ENCODE measurements at places on chromosomes 16 and 17.

DNA sequence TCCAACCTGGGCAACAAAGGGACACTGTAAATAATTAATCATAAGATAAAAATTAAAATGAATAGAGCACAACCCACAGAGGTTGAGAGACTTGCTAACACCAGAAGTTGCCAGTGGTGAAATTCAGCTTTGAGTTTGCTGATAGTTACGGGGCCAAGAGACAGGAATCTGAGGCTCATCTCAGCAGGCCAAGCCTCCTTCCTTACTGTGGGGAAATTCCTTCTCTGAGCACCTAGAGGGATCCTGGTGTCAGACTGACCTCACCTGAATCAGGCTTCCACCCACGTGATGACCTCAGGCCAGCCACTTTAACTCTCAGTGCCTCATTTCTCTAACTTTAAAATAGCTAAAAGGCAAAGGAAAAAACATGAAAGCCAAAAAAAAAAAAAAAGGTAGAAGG is 4.7 kb downstream of the ABAT start:
- no peak for DNase-seq

GRCh38 chr17:55750750-55751657 is at the start of gene PCTP:
Gene PCTP (plus strand): TSS chr17:55751051. CDS start chr17:55751104, 53 bp downstream.
- peak; percentile 86 for DNase-seq

DNA sequence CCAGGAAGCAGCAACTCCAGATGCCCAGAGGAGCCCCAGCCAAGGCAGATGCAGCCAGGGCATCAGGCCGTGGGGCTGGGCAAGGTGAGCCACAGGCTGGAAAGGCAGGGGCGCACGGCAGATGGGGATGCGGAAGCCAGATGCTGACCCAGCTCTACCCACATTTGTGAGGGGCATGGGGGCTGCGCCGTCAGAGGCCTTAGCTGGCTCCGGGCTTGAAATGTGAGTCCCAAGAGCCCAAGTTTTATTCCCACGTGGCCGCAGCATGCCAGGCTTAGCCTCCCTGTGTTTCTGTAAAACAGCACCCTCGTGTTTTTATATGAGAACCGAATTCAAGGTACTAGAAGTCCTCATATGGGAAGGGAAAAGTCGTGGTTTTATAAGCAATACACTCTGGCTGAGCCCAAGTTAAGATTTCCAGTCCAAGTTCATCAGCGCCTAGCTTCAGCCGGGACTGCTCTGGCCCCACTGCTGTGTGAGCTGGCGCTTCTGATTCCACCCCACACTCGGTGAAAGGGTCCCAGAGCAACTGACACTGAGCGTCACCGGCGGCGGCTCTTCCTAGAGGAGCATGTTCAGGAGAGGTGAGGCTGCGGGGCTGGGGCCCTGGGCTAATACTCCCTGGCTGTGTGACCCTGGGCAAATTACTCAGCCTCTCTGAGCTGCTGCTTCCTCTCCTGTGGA is 6.7 kb upstream of the C16orf95 start:
- no peak for DNase-seq

DNA sequence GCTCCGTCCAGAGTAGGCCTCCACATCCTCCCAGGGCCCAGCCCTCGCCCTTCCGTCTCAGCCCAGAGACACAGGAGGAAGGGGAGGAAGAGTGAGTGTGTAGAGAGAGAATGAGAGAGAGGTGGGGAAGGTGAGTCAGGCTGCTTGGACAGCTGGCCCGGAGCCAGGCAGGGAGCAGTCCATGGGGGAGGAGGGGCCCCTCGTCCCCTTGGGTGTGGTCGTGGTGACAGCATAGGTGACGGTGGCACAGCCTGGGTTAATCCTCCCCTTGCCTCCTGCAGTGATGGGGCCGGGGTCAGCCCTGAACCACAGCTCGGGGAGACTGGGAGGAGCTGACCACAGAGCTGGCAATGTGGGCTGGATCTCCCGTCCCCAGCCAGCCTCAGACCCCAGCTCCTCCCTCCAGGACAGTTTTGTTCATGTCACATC is 36.5 kb downstream of the FA2H start:
- DNase-seq: no peak

DNA sequence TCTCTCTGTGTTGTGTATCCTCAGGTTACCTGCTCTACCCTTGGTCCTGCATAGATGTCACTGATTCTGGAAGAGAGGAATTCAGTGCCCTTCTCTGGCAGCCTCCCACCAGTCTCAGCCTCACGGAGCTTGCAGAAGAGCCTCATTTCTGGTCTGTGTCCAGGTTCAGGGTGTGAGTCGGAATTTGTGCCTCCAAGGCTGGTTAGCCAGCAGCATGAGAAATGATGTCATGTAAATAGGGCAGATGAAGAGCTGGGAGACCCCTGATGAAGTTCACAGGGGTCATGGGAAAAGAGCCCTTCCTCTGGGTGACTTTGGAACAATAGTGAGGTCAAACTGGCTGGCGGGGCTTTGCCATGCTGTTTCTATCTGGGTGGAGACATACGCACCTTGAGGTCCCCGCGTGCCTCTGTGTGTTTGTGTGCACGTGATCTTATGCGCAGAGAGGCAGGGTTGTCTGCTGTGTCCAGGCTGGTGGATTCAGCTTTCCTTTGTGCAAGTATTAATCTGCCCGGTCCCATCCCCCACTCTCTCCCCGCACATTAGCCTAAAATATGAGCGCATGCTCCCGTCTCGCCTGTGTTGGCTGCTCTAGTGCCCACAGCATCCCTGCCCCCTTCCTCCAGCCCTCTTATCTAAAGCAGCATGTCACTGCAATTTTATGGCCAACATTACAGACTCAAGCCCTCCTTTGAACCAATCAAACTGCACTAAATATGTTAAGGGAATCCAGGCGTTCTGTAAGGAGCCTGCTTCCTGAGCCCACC is 256.3 kb upstream of the ZFHX3 start:
- no peak for DNase-seq

DNA sequence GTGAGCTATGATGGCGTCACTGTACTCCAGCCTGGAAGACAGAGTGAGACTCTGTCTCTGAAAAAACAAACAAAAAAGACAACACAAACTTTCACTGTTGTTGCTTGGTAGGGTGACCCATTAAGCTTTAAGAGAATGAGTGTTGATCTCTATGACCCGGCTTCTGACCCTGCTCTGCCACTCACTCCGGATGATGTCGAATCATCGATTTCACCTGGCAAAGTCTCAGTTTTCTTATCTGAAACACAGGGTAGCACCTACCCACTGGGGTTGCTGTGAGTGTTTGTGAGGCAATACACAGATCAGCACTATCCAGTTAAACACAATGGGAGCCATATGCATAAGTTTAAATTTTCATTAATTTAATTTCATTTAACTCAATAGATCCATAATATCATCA is 20.6 kb upstream of the IRF8 start:
- no peak for DNase-seq

GRCh38 chr17:49496867-49497147 is 1.7 kb downstream of the NGFR start:
- DNase-seq: no peak

DNA sequence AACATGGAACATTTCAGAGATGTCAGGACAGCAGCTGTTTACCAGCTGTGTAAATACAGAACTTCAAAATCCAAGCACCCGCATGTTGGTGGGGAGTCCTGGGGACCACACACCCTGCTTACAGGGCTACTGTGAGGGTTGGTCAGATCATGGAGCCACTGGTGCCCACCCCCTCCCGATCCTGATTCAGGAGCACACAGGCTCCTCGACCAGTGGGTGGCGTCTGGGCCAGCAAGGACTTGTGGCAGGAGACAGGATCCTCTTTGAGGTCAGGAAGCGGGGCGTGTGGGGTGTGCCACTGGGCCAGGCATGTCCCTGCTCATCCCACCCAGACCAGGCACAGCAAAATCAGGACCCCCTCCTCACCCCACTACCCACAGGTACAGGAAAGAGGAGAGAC is 83.6 kb downstream of the SDK2 start:
- DNase-seq: no peak

DNA sequence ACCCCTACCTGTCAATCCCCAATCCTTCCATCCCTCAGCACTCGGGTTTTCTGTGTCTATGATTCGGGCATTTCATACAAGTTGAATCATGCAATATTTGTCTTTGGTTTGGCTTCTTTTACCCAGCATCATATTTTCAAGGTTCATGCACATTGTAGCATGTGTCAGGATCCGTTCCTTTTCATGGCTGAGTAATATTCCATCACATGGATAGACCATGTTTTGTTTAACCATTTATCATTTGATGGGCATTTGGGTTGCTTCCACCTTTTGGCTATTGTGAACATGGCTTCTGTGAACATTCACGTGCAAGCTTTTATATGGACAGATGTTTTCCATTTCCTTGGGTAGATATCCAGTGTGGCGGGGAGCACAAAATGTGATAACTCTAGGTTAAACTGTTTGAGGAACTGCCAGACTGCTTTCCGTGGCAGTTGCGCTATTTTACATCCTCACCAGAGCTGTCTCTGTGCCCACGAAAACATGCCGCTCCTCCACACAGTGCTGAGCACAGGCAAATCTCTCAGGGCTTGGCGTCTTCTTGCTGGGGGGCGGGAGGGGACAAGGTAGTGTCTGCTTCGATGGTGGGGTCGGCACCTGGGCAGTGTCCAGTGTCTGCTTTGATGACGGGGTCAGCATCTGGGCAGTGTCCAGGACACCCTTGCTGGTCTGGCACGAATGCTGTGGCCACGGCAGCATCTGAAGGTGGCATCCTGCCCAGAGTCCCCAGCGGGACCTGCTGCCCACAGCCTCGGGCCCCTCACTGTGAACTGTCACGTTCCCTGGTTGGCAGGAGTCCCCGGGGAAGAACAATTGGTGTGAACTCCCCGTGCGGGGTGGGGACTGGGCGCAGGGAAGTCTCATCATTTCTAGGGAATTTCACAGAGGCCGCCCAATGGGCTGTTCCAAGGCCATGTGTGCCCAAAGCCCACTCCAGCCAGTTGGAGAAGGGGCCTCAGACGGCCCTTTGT is 32.4 kb upstream of the JPH3 start:
- no peak for DNase-seq

DNA sequence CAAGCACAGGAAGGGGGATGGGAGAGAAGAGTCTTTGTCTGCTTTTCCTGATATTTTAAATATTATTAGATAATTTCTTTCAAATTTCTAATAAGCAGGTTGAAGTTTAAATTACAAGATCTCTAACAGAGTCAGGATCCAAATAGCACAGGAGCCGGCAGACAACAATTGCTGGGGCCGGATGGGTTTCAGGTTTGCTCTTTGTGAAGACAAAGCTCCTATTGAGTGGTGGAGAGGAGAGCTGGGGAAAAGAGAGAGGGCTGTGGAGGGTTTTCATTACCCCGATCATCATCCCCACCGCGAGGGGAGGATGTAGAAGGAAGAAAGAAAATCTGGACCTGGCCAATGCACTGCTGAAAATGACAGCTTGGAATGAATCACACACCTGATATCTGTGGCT is 197.3 kb downstream of the SOX9 start:
- DNase-seq: no peak

- DNase-seq: no peak
Measured at GRCh38 chr16:88826070-88826840, 14.5 kb upstream of the APRT start.

GRCh38 chr17:6596511-6596910 is 40.2 kb upstream of the PITPNM3 start:
- DNase-seq: no peak

DNA sequence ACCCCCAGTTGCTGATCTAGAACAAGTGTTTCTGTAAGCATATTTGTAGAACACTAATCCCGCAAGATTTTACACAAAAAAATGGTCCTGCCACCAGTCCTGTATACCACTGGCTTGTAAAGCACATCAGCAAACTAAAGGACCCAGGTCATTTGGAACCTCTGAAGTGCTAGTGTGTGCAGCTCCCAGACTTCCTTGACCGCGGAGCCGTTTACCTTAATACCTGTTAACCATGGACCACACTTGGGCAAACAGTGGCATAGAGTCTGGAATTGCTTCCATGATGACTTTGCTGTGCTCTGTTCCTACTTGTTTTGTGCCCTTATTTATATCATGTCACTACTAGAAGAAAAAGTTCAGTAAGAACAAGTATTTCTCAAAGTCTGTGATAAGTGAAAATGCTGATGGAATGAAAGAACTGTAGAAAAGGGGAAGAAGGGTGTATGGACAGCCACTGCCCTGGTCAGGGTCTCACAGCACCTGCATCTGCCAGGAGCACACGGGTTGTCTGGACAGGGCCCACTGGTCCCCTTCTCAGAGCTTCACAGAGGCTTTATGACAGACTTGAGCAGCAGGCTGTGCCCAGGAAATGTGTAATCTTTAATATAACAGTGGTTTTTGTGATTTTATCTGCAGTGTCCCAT is 29.3 kb downstream of the ALDH3A2 start:
- no peak for DNase-seq

DNA sequence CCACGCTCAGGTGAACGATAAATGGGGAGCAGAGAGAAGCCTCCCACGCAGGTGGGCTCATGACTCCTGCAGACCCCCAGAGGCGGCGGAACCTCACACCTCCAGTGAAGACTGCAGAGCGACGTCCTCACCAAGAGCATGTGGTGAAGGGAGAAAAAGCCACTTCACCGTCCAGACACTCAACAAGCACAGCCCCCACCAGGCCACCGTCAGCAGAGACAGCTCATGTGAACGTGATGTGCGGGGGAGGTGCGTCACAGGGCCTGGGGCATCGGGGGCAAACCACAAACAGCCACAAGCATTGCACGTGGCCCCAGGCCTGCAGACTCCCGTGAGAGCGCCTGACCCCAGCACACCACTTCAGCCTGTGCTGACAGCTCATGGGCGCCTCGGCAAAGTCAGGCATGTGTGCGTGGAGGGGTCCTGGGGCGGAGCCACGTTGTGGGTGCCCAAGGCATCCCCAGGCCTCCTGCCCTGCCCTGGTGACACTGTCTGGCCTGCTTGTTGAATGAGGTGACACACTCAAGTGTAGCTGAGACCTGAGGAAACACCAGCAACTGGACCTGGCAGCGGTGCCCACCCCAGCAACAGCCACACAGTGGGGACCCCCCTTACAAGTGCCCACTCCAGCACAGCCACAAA is 19.0 kb downstream of the LMF1 start:
- no peak for DNase-seq

DNA sequence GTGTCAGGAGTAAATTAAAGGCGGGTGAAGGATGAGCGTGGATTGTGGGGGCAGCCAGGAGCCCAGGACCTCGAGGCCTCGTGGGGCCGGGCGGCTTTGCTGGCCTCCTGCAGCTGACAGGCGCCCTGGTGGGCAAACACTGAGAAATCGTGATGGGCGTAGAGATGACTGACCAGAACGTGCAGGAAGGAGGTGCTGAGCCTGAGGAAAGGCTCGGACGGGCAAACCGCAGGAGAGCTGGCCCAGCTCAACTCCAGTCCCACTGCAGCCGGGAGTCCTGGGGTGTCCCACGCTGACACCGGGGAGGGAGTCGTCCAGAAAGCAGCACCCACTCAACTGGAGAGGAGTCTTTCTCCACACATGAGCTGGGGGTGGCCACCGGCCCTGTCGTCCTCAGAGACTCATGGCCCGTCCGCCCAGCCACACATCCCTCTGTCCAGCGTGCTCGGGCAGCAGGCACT is 36.9 kb downstream of the METRNL start:
- no peak for DNase-seq

DNA sequence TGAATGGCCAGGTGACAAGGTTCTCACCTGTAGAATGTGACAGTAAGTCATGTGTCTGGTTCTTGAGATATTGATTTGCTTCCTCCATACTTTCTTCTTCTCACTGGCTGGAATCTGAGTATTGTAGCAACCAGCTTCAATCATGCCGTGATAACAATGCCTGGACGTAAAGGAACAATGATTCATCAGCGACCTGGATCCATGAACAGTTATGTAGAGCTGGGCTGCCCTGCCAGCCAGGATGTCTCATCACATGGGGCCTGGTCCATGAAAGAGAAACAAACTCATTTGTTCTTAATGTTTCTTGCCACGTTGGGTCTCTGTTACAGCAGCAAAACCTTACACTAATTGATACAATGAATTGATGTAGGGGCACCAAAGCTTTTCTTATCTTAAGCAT is 627.2 kb downstream of the TOX3 start:
- DNase-seq: no peak

GRCh38 chr16:81094771-81095251 is 1.4 kb downstream of the GCSH start:
- DNase-seq: no peak

All from cortex of kidney (tissue), 1 donor.